ENCODE measurements at places on chromosomes 5 and 9.

DNA sequence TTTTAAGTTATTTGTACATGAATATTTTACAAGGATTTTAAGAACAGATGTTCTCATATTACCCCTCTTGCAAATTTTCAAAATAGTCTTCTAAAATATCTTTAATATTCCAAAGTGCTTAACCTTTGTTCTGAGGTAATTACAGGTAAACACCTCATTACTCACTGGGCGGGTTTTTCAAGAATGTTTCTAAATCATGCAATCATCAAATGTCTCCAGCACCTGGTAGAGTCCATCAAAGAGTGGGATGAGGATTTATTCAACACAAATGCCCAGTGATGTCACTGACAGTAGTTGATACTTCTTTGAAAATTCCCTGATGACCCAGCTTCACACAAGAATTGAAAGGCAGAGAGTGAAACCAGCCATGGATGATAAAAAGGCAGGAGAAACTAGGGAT lies 114.4 kb downstream of the SEC61B start:
- DNase-seq, result no peak

DNA sequence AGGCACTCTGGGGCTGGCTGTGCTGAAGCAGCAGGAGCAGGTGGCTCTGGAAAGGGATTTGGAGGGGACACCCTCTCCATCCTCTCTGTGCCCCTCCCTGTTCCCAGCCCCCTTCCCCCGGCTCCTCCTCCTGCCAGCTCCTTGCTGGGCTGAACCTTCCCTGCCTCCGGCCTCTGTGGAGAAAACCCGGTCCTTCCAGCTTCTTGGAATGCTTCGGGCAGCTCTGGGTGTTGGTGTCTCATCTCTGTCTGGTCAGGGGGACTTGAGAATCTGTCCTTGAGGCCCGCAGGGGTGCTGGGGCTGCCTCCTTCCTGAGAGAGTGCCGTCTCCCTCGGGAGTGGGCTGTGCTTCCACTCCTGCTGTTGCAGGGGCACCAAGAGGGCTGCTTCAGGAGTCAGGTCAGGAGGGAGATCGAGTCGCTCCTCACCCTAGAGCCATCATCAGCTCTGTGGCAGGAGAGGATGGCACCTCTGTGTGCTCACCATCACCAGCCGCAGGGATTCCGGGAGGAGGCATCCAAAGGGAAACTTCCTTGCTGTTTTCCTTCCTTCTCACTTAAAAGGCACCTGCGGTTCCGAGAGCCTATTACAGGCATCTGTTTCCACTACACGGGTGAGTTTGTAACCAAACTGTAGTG lies 30.6 kb downstream of the NDUFS6 start:
- no peak for DNase-seq

DNA sequence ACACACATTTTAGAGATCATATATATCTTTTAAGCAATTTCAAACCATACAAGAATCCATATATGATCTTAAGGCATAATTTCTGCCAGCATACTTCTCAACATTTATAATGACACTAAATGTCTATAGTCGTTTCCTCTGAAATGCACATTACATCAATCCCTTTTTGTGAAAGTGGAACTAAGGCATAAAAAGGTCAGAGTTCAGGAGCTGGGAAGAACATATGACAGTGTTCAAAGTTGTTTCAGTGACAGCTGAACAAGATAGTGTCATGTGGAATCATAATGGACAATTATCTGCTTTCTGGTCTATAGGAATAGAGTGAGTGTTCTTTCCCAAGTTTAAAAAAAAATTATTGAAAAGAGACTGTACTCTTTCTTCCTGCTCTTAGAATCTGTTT lies 2.4 kb upstream of the MOB3B start:
- no peak for DNase-seq

- DNase-seq, result no peak
Observed at GRCh38 chr9:106682420-106682819, 180.5 kb upstream of the ZNF462 start.

DNA sequence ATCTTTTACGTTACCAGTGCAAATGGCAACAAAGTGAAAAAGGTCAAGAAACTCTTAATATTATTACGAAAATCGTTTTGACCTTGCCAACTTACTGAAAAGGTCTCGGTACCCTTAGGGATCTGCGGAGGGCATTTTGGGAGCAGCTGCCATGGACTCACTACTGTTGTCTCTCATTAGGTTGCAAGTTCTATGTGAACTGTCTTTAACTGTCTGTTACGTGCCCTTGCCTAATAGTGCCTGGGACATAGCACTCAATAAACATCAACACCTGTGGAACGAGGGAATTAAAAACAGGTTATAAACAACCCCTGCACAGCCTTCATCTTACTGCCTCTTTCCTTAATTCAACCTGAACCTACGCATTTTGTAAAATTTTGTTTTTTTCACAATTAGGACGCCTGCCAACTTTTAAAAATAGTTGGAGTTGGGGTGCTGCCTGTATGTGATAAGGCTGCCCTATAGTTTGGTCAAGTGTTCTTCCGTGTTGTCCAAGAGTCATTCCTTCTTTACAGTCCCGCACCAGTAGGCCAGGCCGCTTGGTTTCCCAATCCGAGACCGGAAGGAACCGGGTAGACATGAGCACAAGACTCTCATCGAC lies 527 bp upstream of the SREK1 start:
- no peak for DNase-seq

- DNase-seq, result no peak
Observed at GRCh38 chr9:94851892-94852291, 125.4 kb downstream of the AOPEP start.

DNA sequence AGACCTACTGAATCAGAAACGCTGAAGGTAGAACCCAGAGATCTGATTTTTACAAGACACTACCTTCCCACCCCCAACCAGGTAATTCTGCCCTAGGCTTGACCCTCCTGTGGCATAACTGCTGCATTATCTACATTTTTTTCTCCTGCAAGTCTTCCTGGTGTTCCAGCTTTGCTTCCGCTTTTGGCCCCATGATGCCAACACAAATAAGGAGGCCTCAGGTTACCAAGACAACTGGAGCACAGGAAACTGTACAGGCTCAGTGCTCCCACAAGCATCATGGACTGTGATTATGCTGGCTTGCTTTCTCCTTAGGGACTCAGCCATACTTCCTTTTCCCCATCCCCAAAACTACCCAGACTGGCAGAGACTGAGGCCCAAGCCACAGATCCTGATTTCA lies 6.6 kb upstream of the MSMP start:
- no peak for DNase-seq

GRCh38 chr5:68433526-68433922 lies 218.0 kb downstream of the PIK3R1 start:
- no peak for DNase-seq

- DNase-seq, result no peak
Observed at GRCh38 chr5:80976985-80977384, 16.8 kb downstream of the RASGRF2 start.

- no peak for DNase-seq
Observed at GRCh38 chr9:5630081-5630507, 1.2 kb downstream of the RIC1 start.

GRCh38 chr5:36610621-36611020 lies 4.2 kb downstream of the SLC1A3 start:
- DNase-seq, result no peak

All from stimulated activated CD8-positive, alpha-beta memory T cell treated with anti-CD3 and anti-CD28 coated beads, Interleukin-4, amount 100 ng/mL, for 4 hours (primary cell).